ENCODE measurements at places on chromosomes 13 and 19.
A peak's percentile ranks its signal among the peaks of the same experiment; 100 is the strongest.

DNA sequence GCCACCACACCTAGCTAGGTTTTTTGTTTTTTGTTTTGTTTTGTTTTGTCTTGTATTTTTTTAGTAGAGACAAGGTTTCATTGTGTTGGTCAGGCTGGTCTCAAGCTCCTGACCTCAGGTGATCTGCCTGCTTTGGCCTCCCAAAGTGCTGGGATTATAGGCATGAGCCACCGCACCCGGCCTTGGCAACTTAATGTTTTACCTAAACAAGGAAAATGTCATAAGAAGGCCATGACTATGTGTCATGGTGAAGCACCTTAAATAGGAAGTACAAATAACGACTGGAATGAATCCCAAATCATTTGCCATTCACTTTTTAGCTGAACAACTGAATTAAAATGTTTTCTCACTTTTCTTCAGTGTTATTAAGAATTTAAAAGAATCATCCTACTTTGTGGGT is 465.2 kb downstream of the KCTD12 start:
- no peak for DNase-seq

DNA sequence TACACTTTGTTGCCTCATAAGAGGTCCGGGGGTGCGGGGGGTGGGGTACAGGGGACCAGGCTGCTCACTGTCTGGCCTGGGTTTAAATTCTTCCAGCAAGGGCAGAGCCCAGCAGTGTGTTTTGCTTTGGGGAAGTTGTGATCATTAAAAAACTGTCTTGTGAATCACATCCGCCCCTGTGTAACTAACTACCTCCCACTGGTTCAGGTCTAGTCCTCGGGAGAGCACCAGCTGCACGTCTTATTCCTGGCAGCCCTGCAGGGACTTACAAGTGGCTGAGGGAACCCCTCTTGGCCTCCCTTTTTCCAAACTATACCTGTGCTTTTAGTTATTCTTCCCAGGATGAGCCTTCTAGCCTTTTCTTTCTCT is 127.5 kb downstream of the SIPA1L3 start:
- DNase-seq: no peak

GRCh38 chr13:64471916-64472315 is 2758.2 kb downstream of the PCDH9 start:
- DNase-seq: peak; percentile 9

GRCh38 chr13:37662624-37663023 is 64.1 kb upstream of the POSTN start:
- no peak for DNase-seq

- DNase-seq: no peak
Observed at GRCh38 chr19:8566855-8567254, 10.4 kb downstream of the MYO1F start.

DNA sequence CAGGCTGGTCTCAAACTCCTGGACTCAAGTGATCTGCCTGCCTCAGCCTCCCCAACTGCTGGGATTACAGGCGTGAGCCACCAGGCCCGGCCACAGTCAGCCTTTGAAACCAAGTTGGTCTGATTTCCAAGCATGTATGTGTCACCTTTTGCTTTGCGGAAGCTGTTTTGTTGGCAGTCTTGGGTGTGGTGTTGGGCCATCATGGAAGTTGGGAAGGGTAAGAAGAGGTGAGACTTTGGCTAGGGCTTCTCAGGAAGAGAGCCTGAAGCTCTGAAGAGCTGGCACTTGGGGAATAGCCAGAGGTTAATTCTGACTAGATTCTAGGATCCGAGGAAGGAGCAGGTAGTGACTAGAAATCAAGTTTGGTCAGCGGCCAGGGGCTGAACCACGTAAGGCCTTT is 2.8 kb downstream of the RSPH6A start:
- no peak for DNase-seq

DNA sequence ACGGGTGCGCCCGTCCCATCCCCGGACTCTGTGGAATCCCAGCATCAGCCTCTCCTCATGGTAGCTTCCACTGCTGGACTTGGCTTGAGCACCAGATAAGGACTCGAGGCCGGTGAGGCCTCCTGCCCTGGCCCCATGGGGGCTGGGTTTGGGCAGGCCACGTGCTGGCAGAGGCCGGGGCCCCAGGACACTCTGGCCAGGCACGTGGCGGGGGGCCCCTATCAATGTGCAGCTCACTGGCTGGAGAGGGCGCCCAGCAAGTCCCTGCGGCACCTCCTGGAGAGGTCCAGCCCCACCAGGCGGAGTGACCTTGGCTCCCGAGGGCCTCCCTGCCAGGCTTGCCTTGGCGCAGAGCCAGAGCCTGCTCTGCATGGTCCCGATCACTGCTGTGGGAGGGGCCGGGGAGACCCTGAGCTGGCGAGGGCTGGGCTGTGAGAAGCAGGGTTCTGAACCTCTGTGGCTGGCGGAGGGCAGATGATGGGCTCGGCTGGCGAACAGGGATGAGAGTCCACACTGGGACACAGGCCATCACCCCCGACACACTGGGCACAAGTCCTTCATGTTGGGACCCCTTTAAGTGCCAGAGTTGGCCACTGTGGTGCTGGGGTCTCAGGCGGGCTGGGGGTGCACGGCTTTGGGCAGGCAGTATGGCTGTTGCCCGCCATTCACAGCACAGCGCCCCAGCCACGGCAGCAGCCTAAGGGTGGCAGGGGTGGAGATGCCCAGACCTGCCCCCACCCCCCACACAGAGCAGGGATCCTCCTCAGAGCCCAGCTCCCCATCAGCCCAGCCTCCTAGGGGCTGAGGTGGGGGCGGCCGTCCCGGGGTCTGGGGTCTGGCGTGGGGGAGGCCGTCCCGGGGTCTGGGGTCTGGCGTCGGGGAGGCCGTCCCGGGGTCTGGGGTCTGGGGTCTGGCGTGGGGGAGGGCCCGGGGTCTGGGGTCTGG is 19.1 kb downstream of the CEBPG start:
- no peak for DNase-seq

DNA sequence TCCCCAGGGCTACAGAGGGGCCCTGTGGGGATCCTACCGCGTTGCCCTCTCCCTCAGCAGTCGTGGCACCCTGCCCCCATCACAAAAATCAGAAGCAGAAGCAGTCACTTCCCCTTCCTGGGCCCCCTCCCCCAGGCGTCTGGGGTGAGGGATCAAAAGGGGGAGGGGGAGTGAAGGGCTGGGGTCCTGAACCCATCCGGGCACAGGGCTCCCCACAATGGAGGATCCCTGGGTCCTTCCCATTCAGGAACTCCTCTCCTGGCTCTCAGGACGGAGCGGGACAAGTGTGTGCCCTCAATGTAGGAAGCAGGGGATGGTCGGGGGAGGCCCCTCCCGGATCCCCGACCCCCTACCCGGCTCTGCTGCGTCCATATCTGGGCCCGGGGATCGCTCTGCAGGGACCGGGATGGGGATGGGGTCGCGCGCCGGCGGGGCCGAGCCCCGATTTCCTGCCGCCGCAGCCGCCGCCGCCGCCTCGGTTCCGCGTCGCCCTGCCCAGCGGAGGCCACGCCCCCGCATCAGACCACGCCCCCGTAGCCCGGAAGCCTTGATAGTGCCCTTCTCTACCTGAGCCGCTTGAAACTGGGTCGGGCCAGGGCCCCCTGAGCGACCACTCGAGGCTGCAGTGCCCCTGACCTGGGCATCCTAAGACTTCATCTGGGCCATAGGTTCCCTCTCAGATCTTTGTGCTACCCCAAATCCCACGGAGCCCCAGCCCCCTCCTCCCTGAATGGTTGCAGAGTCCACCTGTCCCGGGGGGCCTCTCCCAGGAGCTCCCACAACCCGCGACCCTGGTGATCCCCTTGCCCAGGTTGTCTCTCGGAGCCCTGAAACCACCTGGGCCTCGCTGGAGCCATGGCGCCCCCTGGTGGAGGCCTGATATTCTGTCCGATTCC is at the start of gene GMIP:
Gene GMIP, minus strand, starts transcription at position 500 of the 896 bp plus-strand sequence. Its CDS starts 128 bp downstream, at position 372.
- DNase-seq: peak; percentile 86

GRCh38 chr13:40126306-40127085 is 471.0 kb downstream of the COG6 start:
- DNase-seq: no peak

- DNase-seq: no peak
Observed at GRCh38 chr13:49874430-49874829, 61.7 kb downstream of the SPRYD7 start.

DNA sequence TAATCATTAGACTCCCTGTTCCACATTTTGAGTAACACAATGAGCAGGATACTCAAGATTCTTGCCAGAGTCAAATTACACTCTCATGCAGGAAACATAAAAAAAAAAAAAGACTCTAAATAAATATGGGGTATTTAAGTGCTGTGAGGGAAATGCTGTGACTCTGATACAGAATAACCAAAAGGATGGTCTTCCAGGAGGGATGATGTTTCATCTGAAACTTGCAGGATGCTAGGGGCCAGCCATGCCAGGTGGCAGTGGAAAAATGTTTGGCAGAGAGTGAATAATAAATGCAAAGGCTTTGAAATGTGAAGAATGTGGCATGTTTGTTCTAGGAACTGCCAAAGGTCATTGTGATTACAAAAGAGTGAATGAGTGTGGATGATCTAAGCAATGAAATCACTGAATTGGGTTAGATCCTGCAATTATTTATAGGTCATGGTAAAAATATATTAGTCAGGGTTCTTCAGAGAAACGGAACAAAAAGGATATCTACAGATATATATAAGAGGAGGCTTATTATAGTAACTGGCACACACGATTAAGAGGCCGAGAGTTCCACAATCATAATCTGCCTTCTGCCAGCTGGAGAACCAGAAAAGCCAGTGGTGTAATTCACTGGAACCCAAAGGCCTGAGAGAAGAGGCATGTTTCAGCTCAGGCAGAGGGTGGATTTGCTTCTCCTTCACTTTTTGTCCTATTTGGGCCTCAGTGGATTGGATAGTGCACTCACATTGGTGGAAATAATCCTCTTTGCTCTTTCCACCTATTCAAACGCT is 1832.8 kb upstream of the MIR17HG start:
- peak; percentile 63 for DNase-seq

DNA sequence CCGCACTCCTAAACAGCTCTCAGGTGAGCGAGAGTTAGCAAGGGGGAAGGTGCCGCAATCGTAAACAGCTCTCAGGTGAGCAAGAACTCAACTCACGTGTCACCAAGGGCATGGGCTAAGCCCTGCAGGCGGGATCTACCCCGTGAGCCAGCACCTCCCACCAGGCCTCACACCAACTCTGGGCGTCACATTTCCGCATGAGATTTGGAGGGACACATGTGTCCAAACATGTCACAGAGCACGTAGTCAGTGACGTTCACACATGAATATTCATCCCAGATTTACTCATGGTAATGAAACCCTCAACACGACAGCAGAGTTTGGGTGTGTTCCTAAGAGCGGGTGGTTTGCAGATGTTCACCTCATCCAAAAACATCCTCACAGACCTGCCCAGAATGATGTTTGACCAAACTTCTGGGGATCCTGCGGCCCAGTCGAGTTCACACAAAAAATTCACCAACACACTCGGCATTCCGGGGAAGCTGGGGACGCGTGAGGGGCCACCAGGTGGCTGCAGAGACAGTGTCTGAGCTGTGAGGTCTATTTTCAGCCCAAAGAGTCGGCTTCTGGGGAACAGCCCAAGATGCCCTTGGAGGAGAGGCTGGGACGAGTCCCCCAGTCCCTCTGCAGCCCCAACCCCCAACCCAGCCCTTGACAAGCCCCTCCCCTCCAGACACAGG is 19.6 kb downstream of the C2CD4C start:
- no peak for DNase-seq

DNA sequence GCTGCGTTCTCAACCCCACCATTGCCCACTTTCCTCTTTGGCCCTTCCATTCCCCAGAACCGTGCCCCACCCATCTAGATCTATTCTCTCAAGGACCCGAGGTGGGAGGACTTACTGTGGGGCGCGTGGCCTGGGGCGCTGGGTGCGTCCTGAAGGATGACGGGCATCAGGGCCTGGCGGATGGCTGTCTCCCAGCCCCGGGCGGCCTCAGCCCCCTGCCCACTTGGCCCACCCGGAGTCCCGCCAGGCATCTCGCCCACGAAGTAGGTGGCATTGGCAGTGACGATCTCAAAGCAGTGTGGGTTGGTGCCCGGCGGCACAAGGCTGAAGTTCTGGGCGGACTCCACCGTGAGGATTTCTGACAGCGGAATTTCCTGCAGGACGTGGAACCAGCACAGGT is 23.2 kb downstream of the PRKD2 start:
- DNase-seq: no peak

- DNase-seq: peak; percentile 6
Observed at GRCh38 chr13:84574851-84575250, 692.6 kb upstream of the SLITRK1 start.

- no peak for DNase-seq
Observed at GRCh38 chr19:48539503-48540096, 12.4 kb upstream of the SULT2B1 start.

GRCh38 chr19:3604227-3604986 is 2.3 kb downstream of the TBXA2R start:
- no peak for DNase-seq

DNA sequence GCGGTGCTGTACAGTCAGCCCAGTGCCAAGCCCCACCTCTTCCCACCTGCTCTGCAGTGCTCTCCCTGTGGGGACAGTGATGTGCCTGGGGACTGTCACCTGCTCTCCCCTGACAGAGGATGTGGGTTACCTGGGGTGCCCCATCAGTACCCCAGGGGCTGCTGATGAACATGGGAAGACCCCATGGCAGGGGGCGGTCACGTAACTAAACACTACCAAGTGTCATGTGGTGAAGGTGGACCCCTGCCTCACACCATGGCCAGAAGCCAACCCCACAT is 12.7 kb downstream of the KDM4B start:
- no peak for DNase-seq

GRCh38 chr13:113168211-113168610 is 9.8 kb downstream of the PROZ start:
- no peak for DNase-seq

GRCh38 chr19:50512999-50513745 is 541 bp downstream of the ASPDH start:
- no peak for DNase-seq

GRCh38 chr19:6065685-6066374 is 44.5 kb downstream of the RFX2 start:
- peak; percentile 82 for DNase-seq

- DNase-seq: no peak
Observed at GRCh38 chr19:6532244-6532999, 1.6 kb downstream of the TNFSF9 start.

GRCh38 chr13:40187324-40187795 is 479.1 kb downstream of the FOXO1 start:
- DNase-seq: no peak

DNA sequence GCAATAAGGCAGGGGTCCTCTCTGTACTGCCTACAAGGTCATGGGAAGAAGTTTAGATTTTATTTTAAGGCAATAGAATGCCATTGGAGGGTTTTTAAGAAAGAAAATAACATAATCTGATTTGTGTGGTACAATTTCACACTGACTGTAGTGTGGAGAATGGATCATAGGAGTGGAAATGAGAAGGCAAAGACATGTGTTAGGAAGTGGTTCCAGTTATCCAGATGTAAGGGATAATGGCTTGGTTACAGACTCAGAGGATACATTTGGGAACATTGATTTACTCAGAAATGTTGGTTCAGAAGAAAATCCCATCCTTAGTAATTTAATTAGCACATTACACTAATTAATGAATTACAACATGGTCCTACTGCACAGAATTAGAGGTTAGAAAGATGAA is 788.2 kb downstream of the SLITRK5 start:
- DNase-seq: no peak

GRCh38 chr13:105848494-105848893 is 687.0 kb downstream of the EFNB2 start:
- DNase-seq: peak; percentile 37

GRCh38 chr19:15330801-15331418 is 1.4 kb downstream of the BRD4 start:
- DNase-seq: peak; percentile 87

Measured in RWPE1 (cell line).